B cell (primary cell): ENCODE measurements at places on chromosomes 3 and 15. TPM values are rescaled to one million over a fixed set of nuclear protein-coding genes. Genes with fewer than 3 reads are reported as not detected.

- H3K4me1 ChIP-seq = no peaks in the 10 kb centered on the region
- H3K27ac ChIP-seq = no peak overlapping the region
- H3K4me3 ChIP-seq = no peak overlapping the region
- H3K36me3 ChIP-seq = no peaks in the 10 kb centered on the region
- DNase-seq = no peak
- no peaks in the 10 kb centered on the region for H3K27me3 ChIP-seq
Measured at GRCh38 chr15:36080759-36081158, 498.7 kb upstream of the CDIN1 start.

GRCh38 chr15:59315914-59316451, 56.7 kb downstream of the MYO1E start:
- peaks cover 46% of the 10 kb centered on the region for H3K4me1 ChIP-seq
- no peak overlapping the region for H3K4me3 ChIP-seq
- H3K27ac ChIP-seq = no peak overlapping the region

- DNase-seq = no peak
- no peaks in the 10 kb centered on the region for H3K36me3 ChIP-seq
- H3K27me3 ChIP-seq = peaks cover 2% of the 10 kb centered on the region
- no peak overlapping the region for H3K27ac ChIP-seq
- no peak overlapping the region for H3K4me3 ChIP-seq
- no peaks in the 10 kb centered on the region for H3K4me1 ChIP-seq
Measured at GRCh38 chr3:18591120-18591519, 166.0 kb upstream of the SATB1 start.

DNA sequence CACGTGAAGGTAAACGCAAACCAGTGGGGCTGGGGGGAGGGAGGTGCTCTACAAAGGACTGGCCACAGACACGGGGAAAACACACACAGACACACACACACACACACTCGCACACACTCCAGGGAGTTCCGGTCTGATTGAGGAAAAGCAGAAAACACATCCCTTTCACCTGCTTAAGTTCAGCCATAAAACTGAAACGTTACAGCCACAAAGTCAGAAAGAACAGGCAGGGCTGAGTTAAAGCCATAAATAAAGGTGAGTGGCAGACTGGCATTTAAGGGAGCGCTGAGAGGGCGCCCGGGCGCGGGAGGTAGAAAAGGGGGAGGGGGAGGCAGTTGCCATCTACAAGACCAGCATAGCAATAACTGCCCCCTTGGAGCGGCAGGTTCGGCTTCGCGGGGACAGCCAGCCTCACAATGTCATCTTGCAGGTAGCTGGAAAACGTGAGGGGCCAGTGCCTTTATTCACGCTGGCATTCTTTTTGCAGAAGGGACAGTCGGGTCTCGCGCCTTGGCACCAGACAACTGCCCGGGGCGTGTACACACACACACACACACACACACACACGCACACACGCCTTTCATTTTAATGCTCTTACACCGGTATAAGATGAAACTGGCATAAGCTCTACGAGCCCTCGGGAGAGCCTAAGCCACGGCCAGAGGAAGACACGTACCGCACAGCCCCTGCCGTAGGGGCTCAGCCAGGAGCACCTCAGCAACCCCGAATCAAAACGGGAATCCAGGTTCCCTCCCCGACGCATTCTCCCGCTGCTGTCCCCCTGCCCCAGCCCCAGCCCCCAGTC, 866 bp downstream of the TNIK start:
- no peaks in the 10 kb centered on the region for H3K27me3 ChIP-seq
- no peak overlapping the region for H3K27ac ChIP-seq
- H3K4me3 ChIP-seq = peak overlapping the region; percentile 43
- H3K4me1 ChIP-seq = peaks cover 26% of the 10 kb centered on the region

GRCh38 chr3:72004749-72005292, 219.9 kb upstream of the PROK2 start:
- no peaks in the 10 kb centered on the region for H3K4me1 ChIP-seq
- H3K36me3 ChIP-seq = no peaks in the 10 kb centered on the region
- no peak for DNase-seq
- H3K27ac ChIP-seq = no peak overlapping the region
- H3K27me3 ChIP-seq = peaks cover 5% of the 10 kb centered on the region

Gene LSAMP
- not detected in 2 replicates for polyA plus RNA-seq

DNA sequence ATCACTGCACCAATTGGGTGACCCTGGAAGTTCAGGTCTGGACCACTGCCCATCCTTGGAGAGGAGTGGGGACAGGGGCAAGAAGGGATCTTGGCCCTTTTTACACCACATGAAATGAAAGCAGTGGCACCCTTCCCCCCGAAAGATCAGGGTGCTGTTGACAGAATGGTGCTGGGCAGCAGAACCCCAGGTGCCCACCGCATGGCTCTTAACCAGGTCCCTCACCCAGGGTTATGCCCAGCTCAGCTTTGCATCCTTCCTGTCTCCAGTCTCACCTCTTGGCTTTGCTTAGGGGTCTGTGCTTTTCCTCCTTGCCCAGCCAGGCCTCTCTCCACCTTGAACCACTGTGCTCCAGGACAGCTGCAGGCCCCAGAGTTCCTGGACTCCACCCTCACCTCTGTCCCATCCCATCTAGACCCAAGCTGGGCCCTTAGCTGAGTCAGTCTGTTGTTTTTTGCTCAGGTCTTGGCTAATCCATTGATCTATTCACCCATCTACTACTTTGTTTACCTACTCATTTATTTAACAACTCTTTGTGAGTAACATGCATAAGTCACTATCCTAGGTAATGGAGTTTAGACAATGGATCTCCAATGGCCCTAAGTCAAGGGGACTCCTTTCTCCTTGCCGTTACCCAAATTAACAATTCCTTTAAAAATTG, 77.1 kb upstream of the PRR23E start:
- no peak for DNase-seq
- no peak overlapping the region for H3K4me3 ChIP-seq
- H3K4me1 ChIP-seq = no peaks in the 10 kb centered on the region

DNA sequence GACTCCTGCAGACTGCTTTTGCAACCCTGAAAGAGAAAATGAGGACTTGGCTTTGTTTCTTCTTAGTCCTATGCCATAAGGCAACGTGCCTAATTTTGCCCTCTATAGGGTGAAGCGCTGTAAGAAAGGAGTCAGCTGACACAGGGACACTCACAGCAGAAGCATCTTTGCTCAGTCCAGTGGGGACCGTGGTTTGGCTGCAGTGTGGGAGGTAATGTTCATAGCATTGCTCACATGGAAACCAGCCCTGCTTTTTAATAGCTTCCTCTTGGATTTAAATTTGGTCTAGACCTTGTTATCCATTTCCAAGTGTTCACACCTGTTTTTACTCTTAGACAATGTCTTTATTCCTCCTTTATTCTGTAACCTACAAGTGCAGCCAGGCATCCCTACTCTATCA, 1032.1 kb downstream of the NTRK3 start:
- H3K4me3 ChIP-seq = no peak overlapping the region
- H3K27me3 ChIP-seq = no peaks in the 10 kb centered on the region
- H3K36me3 ChIP-seq = no peaks in the 10 kb centered on the region
- H3K4me1 ChIP-seq = no peaks in the 10 kb centered on the region

DNA sequence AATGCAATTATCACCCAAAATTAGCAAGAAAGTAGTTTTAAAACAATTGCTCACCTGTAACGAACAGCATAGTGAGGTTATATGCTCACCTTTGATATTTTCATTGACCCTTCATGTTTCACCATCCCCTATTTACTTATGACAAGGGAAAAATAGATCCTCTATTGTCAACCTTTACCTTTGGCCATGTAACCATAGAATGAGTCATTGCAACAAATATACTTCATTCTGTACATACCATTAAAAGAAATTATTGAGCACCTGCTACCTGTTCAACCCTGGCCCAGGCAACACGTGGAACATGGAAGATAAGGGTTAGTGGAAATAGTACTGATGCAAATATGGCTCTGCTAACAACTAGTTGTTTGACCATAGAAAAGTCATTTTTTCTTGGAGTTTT, 20.2 kb downstream of the LSAMP start:
- no peak for DNase-seq
- H3K27me3 ChIP-seq = no peaks in the 10 kb centered on the region
- no peak overlapping the region for H3K4me3 ChIP-seq
- H3K27ac ChIP-seq = no peak overlapping the region
- H3K4me1 ChIP-seq = no peaks in the 10 kb centered on the region

Gene KIF15
- polyA plus RNA-seq = 0.28 and 0.36 TPM in 2 replicates

DNA sequence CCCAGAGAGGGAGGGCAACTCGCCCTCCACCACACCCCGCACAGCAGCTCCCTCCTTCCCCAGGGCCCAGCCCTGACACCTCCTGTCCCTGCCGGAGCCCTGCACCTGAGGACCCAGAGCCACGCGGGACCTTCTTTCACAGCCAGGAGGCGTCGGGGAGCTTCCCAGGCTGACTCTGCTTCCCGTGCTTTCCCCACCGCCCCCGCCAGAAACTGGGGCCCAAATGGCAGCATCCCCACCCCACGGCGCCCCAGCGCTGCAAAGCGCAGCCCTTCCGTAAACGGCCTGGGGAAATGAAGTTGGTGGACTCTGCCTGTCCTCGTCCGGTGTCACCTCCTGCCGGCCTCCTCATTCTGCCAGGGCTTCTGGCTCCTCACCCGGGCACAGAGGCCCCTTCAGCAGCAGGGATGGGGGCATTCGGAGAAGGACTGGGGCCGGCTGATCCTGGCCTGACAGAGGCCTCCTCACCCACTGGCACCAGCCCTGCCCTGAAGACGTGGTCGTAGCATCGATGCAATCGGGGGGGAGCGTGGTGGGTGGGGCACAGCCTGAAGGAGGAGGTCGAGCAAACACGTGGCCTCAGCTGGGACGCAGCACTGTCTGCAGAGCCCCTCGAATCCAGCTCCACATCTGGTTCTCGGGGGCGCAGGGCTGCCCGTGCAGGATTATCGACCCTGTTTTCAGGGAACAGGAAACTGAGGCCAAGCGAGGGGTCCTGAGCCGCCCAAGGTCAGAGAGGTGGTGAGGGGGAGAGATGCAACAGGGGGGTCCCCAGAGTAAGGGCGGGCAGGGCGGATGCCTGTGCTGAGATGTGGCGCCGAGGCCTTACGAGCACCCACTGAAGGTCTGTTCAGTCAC, 235.4 kb downstream of the XXYLT1 start:
- no peaks in the 10 kb centered on the region for H3K36me3 ChIP-seq
- H3K4me3 ChIP-seq = no peak overlapping the region
- no peaks in the 10 kb centered on the region for H3K27me3 ChIP-seq
- peaks cover 24% of the 10 kb centered on the region for H3K4me1 ChIP-seq

- H3K4me3 ChIP-seq = no peak overlapping the region
- H3K36me3 ChIP-seq = no peaks in the 10 kb centered on the region
- H3K4me1 ChIP-seq = peaks cover 9% of the 10 kb centered on the region
- peak; percentile 12 for DNase-seq
- H3K27ac ChIP-seq = no peak overlapping the region
- peaks cover 3% of the 10 kb centered on the region for H3K27me3 ChIP-seq
Measured at GRCh38 chr15:70672081-70672480, 91.3 kb downstream of the UACA start.

DNA sequence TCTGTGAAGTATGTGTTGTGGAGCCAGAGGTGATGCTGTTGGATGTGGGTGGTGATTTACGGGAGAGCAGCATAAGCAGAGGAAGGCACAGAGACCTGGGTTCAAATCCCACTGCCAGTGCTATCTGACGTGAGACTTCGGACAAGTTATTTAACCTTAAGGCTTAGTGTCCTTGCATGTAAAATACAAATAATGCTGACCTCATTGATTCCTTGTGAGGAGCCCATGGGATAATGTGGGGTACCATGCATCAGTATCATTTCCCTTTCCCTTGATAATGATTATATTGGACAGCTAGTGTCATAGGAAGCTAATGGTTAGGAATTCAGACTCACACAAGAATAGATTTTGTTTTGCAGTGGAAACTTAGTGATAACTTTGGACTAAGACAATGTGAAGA, 141.6 kb downstream of the SLCO3A1 start:
- no peaks in the 10 kb centered on the region for H3K27me3 ChIP-seq
- DNase-seq = no peak
- no peak overlapping the region for H3K4me3 ChIP-seq
- no peaks in the 10 kb centered on the region for H3K36me3 ChIP-seq
- no peaks in the 10 kb centered on the region for H3K4me1 ChIP-seq

Gene JMJD7
- polyA plus RNA-seq = 24.2 and 33.4 TPM in 2 replicates

GRCh38 chr3:70829092-70829491, 516.7 kb upstream of the MDFIC2 start:
- H3K27ac ChIP-seq = no peak overlapping the region
- no peak for DNase-seq
- H3K27me3 ChIP-seq = no peaks in the 10 kb centered on the region
- H3K36me3 ChIP-seq = no peaks in the 10 kb centered on the region
- no peak overlapping the region for H3K4me3 ChIP-seq

DNA sequence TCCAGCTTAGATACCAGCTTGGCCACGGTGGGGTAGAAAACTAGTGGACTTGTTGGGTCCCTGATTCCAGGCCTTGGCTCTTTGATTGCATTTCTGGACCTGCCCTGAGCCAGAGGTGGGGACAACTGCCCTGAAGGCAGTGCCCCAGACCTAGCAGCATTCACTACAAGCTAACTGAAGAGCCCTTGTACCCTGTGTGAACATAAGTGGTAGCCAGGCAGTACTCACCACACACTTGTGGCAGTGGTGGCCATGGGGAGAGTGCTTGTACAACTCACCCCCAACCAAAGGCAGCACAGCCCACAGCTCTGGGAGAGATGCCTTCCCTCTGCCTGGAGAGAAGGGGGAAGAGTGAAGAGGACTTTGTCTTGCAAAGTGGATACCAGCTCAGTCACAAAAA, 177.3 kb upstream of the NAALADL2 start:
- DNase-seq = no peak
- no peak overlapping the region for H3K27ac ChIP-seq
- H3K36me3 ChIP-seq = no peaks in the 10 kb centered on the region
- no peak overlapping the region for H3K4me3 ChIP-seq
- H3K4me1 ChIP-seq = no peaks in the 10 kb centered on the region

GRCh38 chr3:41369838-41370237, 170.5 kb downstream of the CTNNB1 start:
- no peak overlapping the region for H3K4me3 ChIP-seq
- H3K36me3 ChIP-seq = no peaks in the 10 kb centered on the region
- H3K27me3 ChIP-seq = no peaks in the 10 kb centered on the region

Gene THRB
- 1.2 and 1.8 TPM in 2 replicates for polyA plus RNA-seq

GRCh38 chr15:89870006-89870405, 23.8 kb downstream of the AP3S2 start:
- no peaks in the 10 kb centered on the region for H3K4me1 ChIP-seq
- no peak for DNase-seq
- no peaks in the 10 kb centered on the region for H3K27me3 ChIP-seq
- H3K27ac ChIP-seq = no peak overlapping the region
- peaks cover 8% of the 10 kb centered on the region for H3K36me3 ChIP-seq
